Immature natural killer cell (primary cell): ENCODE measurements at places on chromosomes 7 and 10. TPM values are rescaled to one million over a fixed set of nuclear protein-coding genes. Genes with fewer than 3 reads are reported as not detected.

Gene HYCC1
- polyA plus RNA-seq: 8.9 TPM

Gene HOXA13
- polyA plus RNA-seq: not detected

Gene MCU
- 11.6 TPM for polyA plus RNA-seq

Gene OR2A25
- polyA plus RNA-seq: not detected

Gene UNC5B
- polyA plus RNA-seq: 0.34 TPM

Gene SFRP5
- polyA plus RNA-seq: not detected

Gene FXYD4
- not detected for polyA plus RNA-seq

Gene FKBP6
- not detected for polyA plus RNA-seq

Gene TUBAL3
- not detected for polyA plus RNA-seq

Gene SCART1
- not detected for polyA plus RNA-seq

Gene LRRC4
- polyA plus RNA-seq: 0.36 TPM

Gene CPEB3
- not detected for polyA plus RNA-seq

DNA sequence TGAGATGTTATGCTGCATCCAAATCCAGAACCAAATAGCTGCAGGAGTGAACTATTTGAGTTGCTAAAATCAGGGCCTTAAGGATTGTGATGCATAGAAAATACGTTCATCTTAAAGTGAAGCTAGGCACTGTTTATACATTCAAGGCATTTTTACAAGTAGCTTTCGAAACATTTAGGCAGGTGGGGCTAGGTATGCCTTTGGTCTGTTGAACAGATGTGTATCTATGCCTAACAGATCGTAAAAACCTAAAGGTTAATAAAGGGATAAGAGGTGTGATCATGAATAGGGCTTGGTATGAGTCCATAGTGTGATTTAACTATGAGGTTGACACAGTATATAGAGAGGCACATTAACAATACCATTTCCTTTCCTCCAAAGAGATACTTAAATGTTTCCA, 262.5 kb downstream of the SEMA3D start:
- no peak for DNase-seq

DNA sequence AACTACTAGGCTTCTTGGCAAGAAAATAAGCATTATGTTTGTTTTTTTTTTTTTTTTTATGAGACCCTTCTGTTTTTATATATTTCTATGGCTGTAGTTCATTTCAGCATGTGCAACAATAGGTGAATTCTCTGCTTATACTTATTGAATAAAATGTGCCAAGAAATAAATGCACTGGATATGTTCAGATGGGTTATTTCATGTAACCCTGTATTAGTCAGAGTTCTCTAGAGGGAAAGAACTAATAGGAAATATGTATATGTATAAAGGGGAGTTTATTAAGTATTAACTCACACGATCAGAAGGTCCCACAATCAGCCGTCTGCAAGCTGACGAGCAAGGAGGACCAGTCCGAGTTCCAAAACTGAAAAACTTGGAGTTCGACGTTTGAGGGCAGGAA, 292.8 kb downstream of the CSTF2T start:
- DNase-seq: no peak

- DNase-seq: no peak
Observed at GRCh38 chr10:110486680-110487410, 10.9 kb upstream of the DUSP5 start.

DNA sequence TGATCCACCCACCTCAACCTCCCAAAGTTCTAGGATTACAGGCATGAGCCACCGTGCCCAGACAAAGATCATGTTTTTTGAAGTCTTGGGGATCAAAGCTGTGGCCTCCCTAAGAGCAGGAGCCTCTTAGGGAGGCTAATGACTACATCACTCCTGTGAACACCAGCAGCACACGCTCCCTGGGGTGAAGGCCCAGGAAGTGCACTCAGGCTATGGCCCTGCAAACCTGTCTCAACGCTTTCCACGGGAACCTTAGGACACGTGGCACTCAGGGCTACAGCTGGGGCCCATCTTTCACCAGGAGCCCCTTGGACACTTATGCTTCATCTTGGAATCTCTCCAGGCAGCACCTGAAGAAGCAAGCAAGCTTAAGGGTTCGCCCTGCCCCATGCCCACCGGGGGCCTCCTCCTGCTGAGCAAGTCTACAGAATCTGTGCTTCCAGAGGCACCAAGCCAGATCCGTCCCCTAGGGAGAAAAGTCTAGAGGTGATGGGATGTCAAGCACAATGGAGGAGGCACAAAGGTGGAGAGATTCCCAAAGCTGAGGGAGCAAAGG, 18.4 kb downstream of the VSTM4 start:
- no peak for DNase-seq

DNA sequence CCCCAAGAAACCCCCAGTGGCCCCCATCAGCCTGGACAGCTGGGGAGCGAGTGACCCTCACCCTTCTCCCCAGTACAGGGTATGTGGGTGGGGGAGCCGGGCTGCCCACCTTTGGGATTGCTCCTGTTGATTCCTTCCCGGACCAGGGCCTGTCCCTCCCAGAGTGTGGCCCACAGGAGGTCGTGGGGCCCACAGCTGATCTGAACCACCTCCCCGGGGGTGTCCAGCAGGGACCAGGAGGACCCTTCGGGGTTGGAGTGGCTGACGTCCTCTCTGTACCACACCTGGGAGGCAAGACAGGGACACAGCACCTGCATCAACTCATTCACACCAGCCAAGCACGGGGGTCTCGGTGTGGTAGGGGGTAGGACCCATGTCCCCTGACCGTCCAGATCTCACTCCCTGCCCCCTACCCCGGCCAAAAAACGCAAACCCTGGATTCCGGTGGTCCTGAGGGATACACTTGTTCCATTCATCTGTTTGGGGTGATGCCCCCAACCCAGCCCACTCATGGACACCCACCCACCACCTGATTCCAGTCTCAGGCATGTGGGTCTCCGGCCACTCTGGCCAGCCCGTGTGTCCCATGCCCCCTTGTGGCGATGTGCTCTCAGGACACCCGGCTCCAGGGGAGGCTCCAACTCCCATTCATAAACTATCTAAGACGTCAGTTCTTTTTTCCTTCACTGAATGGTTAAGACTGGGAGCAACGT, 10.9 kb downstream of the TECPR1 start:
- DNase-seq: no peak

GRCh38 chr7:122082160-122082559, 61.9 kb downstream of the AASS start:
- DNase-seq: no peak

DNA sequence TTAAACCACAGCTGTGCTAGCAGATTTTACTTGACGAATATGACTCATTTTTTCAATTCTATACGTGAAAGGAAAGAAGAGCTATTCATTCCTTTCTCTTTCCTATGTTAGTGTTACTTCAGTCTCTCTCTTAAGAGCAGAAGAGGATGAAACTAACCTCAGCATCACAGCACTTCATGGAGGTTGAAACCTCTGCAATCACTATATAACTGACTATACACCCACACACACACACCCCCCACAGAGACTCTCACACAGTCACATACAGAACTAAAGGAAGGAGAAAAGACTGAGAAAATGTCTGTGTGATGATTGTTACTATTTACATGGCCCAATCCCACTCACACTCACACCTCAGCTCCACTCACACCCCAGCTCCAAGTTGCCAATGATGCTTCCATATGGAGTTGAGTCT, 104.2 kb downstream of the KIF20B start:
- DNase-seq: no peak

GRCh38 chr7:82501346-82501745, 57.8 kb upstream of the CACNA2D1 start:
- no peak for DNase-seq

DNA sequence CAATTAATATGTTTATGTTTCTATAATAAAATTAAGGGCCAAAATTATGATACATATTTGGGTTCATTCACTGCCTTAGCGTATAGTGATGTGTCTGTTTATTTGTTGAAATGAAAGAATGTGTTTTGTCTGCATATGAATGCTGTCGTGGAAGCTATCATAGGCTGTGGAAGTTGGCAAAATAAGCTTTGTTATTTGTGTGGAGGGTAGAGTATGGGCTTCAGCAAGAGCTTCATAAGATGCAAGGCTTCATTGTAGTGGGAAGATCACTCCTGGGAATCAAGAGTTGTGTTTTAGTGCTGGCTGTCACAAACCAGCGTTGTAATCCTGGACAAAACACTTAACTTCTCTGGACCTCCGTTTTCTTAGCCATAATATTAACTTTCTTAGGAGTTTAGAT, 2.5 kb downstream of the SLK start:
- no peak for DNase-seq

GRCh38 chr7:41428381-41428780, 274.5 kb downstream of the INHBA start:
- no peak for DNase-seq

DNA sequence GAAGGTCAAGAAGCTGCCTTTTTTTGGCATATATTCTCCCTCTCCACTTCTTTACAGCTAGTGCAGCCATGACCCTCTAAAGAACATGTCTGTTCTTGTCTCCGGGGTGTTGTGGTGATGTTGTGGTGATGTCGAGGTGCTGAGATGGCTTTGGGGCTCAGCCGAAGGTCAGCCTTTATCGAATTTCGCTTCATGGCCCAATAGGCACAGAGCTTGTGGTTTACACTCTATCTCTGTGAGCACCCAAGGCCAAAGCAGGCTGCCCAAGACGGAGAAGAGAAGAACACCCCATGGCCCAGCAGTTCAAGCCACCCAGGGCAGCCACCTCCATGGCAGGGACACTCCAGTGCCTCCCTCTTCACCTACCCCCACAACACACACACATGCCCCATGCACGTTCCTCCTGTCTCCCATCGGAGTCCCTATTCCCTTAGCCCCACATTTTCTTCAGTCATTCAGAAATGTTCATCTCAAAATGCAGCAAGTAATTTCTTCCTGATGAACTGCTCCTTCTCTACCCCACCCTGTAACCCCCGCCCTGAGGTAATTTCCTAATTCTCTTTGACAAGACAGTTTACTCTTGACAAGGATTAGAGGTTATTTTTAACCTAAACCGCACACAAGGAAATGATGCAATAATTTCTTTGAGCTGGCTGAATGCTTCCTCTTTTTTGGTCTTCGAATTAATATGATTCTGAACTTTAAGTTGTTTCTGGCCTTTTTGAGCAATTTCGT, 18.6 kb upstream of the ADRB1 start:
- peak; percentile 25 for DNase-seq

- DNase-seq: no peak
Observed at GRCh38 chr10:112585960-112586359, 138.9 kb downstream of the VTI1A start.

GRCh38 chr7:35701287-35701900, 6.5 kb upstream of the HERPUD2 start:
- no peak for DNase-seq

DNA sequence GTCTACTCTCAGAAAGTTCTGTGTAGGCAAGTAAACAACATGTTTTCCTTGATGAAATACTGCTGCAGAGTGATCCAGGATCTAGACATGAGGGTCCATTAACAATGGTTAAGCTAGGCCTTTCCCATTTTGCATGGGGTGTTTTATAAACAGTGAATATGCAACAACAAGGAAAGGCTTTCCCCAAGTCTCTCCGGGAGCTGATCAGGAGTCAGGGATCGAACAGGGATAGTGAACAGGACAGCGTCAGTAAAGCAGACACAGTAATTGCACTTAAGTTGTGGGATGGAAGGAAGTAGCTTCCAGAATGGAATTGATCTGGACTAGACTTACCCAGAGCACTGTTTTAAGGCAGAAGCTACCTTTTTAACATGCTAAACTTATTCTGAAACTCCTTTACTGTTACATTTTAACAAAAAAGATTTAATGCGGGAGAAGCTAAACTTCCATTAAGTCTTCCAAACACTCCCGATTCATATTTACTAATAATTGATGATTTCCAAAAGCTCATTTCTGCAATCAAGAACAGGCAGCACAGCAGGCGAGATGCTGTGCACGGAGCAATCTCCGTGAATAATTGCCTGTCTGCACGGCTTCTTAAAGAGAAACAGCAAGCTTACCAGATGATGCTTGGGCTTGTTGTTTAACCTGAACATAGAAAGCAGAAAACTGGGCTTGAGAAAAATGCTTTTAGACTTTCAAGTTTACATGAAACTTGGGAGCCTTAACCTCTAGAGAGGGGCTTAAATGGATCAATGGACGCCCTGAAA, 50.3 kb upstream of the DOCK1 start:
- DNase-seq: no peak

GRCh38 chr7:35415411-35415822, 161.5 kb upstream of the TBX20 start:
- DNase-seq: no peak

DNA sequence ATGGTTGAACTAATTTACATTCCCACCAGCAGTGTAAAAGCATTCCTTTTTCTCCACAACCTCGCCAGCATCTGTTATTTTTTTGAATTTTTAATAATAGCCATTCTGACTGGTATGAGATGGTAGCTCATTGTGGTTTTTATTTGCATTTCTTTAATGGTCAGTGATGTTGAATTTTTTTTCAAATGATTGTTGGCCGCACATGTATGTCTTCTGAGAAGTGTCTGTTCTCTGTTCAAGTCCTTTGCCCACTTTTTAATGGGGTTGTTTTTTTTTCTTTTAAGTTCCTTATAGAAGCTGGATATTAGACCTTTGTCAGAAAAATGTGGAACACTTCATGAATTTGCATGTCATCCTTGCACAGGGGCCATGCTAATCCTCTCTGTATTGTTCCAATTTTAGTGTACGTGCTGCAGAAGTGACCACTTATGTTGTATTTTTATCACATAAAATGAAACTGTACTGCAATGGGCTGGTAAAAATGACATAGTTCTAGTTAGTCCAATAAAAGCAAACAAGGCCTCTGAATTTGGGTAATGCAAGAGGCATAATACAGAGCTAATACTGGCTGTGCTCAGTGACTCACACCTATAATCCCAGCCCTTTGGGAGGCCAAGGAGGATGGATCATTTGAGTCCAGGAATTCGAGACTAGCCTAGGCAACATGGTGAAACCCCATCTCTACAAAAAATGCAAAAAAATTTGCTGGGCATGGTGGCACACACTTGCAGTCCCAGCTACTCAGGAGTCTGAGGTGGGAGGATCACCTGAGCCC, 70.3 kb downstream of the ABI1 start:
- DNase-seq: no peak

DNA sequence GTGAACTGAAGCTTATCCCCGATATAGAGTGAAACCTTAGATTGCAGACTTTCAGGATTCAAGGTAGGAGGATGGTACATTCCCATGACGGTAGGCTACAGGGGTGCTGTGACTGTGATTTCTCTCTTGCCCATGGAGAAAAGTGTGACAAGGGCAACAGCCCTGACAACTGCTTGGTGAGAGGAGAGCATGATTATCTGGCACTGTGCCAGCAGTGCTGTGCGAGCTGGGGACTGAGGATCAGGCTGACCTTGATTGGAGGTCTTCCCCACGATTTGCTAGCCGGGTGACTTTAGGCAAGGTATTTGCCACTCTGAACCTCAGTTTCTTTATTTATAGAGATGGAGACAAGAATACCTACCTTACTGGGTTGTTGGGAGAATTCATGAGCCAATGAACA, 229.5 kb downstream of the PTEN start:
- DNase-seq: peak; percentile 52

DNA sequence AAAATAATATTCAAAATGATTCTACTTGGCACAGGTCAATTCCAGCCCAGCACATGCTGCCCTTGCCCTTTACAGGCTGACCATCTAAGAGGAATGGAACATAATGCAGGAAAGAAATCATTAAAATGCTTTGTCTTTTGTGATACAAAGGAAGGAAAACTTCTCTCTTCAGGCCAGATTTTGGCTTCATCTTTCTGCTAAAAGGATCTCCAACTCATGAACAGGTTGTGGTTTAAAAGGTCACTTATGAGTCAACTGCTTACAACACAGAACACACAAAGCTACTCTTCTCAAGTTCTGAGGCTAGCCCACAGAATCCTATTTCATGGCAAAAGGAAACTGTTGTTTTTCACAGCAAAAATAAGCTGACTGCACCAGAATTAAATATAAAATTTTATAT, 197.1 kb downstream of the DOCK4 start:
- DNase-seq: no peak
